ENCODE measurements at places on chromosomes 12 and 14.

- DNase-seq: no peak
Measured at GRCh38 chr12:109923481-109924245, 23.6 kb downstream of the TCHP start.

- DNase-seq: no peak
Measured at GRCh38 chr12:14950982-14951746, 10.2 kb downstream of the ARHGDIB start.

GRCh38 chr12:3928538-3929184 lies 55.5 kb upstream of the PARP11 start:
- DNase-seq: no peak

- peak; percentile 38 for DNase-seq
Measured at GRCh38 chr12:107884769-107885694, 110.5 kb downstream of the ASCL4 start.

DNA sequence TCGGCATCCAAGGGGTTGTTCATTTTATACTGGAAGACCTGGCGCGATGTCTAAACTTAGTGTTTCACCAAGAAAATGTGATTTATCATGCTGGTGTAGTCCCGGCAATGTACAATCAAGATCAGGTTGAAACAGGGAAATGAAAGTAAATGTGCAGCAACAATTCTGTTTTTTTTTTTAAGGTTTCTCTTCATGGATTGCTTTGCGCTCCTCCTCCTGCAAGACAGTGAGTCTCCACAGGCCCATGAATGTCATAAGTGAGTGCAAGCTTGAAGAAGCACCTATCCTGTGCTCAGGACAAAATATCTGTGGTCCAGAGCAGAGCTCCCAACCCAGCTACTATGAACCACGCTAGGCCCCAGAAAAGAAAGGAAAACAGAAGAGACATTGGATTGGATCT lies 143.4 kb downstream of the KCNK10 start:
- no peak for DNase-seq

DNA sequence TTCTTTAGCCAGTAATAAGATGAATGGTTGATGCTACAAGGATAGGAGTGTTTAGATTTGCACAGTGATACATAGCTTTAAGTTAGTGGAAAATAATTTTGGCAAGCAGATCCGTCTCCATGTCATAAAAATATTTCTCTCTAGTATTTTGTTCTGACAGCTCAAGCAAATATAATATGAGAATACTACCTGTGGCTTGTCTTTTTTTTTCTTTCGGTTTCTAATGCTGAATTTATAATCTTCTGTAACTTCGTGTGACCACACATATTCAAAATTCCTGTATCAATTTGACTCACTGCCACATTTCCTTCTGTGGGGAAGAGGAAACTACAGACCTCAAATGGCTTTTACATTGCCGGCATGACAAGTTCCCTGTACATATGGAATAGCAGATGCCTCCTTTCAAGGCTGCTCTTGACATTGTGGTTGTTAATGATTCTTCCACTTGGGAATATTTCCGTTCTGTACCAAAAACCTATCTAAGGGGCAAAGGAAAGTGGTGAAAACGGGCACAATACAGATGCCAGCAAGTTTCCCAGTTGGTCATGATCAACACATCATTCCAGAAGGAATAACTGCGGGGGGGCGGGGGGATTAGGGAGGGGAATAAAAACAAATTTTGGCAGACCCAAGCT lies 103.6 kb upstream of the CCDC91 start:
- no peak for DNase-seq
